CD4-positive, alpha-beta T cell treated with Interleukin-2 at 100 ng/mL for 4 hours (primary cell): ENCODE measurements at places on chromosomes 7 and 10.

DNA sequence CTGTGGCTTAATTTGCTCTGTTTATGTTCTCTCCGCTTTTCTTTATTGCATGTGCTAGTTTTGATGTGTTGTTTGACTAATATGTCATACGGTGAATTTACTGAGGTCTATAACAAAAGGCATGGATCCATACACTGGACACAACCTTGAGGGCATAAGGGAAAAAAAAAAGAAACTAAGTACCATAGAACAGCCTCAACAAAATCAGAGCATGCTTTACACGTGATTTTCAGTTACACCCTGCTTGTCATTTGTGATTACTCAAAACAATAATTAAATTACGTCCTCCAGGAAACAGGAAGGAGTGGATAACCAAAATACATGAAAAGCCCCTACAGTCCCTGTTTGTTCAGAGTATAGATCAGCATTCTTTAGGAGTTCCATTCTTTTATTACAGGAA, 150.5 kb downstream of the CRPPA start:
- DNase-seq, result no peak

DNA sequence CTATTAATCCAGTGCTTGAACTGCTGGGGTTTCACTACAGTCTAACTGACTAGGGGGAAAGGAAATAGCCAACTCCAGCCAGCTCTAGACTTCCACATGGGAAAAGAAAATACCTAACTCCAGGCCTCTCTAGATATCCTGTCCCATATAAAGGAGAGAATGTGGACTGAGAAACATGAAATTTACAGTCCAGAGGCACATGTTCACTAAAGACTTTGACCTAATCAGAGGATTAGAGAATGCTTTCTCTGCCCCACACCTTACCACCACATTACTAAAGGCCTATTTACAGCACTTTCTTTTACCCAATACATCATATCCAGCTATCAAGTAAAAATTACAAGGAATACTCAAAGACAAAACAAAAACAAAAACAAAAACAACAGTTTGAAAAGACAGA, 164.2 kb downstream of the PCLO start:
- DNase-seq, result no peak

DNA sequence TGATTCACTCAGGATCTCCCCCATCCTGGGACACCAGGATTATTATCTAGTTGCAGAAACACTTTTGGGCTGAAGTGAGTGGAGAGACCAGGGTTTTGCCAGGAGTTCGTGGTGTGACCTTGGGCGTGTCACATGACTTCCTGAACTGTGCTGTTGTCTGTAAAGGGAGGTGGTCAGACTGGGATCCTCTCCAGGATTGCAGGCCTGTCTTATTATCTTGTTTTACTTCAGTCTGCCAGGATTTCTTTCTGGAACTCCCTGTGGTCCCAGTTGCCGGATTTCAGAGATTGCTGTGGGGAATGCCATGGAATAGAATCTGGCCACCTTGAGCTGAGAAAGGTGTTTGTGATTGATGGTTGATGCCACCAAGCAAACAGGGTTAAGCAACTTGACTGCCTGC, 35.8 kb downstream of the CRCP start:
- no peak for DNase-seq

DNA sequence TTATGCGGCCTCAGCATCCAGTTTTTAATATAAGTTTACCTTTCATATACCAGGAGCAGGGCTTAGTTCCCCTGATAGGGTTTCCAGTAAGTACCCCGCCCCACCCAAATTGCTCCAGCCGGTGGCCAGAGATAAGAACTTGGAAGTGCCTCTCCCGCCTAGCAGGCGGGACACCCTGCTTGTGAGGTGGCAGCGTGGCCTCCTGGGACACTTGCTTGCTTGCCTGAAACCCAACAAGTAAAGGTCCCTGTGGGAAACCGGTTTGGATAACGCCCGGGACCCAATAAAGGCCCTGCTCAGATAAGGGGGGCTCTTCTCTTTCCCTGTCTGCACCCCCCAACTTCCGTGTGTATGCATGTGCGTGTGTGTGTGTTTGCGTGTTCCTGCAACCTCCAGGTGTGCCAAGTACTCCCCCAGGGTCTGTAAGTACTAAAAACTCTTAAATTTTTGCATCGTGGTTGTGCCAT, 154.3 kb downstream of the ARHGAP21 start:
- DNase-seq, result no peak

DNA sequence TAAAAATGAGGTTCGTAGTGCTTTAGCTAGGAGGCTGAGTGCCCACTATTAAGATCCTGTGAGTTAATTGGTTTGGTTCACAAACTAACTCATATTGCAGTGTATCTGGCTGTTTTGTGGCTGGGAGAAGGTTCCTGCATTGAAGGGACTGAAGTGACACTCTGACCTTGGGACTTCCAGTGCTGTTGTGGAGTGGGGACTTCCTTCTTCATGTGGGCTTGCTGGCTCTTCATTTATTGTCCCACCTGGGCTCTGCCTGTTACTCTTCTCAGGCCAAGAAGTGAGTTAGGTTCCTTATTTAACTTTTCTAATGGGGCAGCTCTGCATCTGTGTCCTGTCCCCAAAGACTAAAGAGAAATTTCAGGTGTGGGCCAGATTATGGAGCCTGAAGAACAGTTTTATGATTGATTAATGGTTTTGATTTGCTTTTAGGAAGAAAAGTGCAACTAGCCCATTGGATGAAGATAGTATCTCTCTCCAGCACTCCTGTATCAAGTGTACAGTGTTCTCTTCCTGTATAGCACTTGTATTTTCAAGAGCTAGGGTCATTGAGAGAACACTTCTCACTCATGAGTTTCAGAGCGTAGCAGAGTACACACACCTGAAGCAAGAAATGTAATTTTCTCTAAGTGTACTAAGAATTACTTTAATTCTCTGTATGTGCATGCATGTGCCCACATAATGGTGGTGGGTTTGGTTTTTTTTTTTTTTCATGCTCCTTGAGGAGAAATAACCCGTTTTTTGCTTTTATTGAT, 54.8 kb downstream of the AUTS2 start:
- no peak for DNase-seq

GRCh38 chr7:135147899-135148721, at the start of gene TMEM140:
TMEM140 (plus strand) TSS chr7:135148072; CDS start chr7:135164442, 16,370 bp downstream.
- peak; percentile 78 for DNase-seq

- no peak for DNase-seq
Observed at GRCh38 chr10:95260397-95260881, 30.4 kb downstream of the PDLIM1 start.

DNA sequence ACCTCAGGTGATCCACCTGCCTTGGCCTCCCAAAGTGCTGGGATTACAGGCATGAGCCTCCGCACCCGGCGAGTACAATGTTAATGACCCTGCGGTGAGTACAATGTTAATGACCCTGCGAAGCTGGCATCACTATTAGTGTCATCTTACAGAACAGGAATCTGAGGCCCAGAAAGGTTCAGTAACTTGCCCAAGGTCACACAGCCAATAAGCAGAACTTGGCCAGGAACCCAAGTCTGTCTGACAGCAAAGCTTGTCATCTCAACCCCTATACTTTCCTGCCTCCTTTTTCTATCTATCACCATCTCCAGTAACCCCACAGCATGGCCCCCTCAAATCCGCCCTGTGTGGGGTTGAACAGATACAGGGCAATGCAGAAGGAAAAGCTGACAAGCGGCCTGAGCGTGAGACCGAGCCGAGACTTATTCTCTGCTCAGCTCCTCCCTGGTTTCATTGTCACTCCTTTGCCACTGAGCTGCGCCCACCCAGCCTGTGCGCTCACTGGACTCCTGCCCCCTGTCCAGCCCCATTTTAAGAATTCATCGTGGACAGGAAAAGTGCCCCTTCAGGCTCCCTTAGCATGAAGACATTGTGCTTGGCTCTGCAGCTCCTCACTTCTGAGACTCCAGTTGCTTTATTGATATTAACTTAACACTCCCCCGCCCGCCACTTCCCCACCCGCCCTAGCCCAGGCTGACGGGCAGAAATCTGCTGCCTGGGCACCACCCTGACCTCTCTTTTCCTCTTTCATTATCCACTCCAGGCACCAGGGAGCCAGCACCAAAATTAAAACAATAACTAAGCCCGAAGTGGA, 58.1 kb upstream of the LBX1 start:
- DNase-seq, result no peak

GRCh38 chr10:92242910-92243671, 47.8 kb downstream of the CPEB3 start:
- peak; percentile 43 for DNase-seq

DNA sequence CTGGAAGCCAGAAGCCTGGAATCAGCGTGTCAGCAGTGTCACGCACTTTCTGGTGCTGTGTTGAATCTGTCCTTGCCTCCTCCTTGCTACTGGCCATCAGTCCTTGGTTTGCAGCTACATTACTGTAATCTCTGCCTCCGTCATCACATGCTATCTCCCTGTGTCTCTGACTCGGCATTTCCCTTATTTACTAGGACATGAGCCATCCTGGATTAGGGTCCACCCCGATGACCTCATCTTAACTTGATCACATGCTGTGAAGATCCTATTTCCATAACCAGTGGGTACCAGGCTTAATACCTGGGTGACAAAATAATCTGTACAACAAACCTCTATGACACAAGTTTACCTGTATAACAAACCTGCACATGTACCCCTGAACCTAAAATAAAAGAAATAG, 518.0 kb upstream of the KLF6 start:
- no peak for DNase-seq

- DNase-seq, result peak; percentile 85
Observed at GRCh38 chr10:3902054-3902808, 117.2 kb upstream of the KLF6 start.

GRCh38 chr7:156759143-156759542, 118.6 kb downstream of the RNF32 start:
- DNase-seq, result no peak

DNA sequence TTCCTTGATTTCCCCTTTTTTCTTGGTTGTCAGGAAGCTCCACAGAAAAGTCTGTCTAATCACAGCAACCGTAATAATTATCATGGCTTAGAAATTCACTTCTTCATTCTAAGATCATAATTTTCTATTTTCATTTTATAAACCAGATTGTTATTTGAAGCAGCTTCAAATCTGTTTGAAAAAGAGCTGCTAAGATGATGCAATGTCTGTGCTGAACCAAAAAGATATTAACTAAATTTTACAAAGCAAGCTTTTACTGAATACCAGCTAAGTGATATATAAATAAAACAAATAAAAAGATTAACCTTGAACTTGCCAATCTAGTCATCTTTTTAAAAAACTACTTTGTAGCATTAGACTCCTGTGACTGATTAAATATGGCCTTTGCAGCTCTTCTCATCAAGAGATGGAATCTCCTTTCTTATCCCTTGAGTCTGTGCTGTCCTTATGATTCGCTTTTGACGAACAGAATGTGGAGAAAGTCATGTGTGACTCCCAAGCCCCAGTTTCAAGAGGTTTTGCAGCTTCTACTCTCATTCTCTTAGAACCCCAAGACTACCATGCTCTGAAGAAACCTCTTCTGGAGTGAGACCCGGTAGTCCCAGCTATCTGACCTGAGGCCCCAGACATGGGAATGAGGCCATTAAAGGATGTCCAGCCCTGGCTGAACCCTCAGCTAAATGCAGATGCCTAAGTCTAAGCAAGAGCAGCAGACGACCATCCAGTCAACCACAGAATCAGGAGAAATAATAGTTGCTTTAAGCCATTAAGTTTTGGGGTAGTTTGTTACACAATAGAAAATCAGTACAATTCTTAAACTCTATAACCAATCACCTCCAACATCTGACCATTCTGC, 14.4 kb downstream of the NAMPT start:
- DNase-seq, result no peak

DNA sequence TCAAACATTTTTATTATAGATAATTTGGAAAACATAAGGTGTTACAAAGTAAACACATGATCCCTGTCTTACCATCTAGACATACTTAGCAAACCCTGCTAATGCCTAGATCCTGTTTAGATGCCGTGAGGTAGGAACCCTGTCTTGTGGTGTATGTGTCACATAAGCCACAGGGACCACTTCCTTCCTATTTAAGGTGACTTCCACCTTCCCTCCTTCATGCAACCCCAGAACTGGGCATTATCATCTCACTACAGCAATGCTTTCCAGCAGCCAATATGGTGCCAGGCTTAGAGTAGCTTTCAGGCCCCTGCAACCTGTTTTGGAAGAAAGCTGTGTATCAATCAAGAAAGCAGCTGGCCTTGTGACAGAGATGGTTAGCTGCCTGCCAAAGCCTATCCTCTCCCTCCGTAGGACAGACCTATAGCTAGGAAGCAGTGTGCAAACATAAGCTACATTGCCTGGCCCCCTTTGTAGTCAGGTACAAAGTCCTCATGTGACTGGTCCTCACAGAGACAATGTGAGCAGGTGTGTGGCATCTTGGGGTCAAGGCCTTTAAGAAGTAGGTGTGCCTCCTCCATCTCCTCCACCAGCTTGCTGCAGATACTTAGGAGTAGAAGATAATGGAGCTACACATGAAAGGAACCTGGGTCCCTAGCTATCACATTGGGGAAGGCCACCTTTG, 146.8 kb downstream of the SPAG6 start:
- peak; percentile 29 for DNase-seq

DNA sequence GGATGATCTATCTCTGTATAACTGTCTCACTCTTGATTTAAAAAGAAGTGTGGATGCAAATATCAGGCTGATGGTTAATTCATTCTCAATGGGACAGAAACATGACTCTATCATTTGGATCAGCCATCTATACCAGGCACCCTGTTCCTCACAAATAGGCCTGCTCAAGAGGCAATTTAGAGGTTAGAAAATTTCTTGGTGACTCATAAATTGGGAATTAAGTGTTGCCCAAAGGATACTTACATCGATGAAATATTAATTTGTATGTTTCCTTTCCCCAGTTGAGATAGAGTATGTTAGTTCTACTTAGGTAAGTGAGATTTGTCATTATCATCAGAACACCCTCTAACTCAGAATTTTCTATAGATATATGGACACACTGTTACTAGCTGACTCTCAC, 57.7 kb downstream of the PRSS58 start:
- no peak for DNase-seq

DNA sequence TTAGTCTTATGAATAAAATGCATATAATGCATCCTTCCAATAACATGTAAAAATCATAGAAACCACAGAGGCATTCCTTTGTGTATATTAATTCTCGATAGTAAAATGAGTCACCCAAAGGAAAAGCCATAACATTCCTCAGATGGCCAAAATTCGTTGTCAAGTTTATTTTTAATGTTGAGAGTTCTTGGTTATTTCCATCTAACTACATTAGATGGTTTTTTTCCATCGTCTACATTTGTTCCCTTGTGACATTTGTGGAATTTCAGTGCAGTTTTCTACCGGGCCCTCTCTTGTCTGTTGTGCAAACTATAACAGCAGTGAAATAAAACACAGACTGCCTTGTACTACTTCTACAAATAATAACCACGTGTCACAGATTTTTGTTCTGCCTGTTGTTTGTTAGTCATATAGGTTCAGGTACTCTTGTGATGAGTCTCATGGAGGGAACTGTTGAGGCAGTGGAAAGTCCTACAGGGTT, 54.7 kb upstream of the CCAR1 start:
- DNase-seq, result no peak

- DNase-seq, result no peak
Observed at GRCh38 chr10:30000802-30001571, 58.4 kb downstream of the JCAD start.
